ENCODE measurements at places on chromosomes 6 and 20.

DNA sequence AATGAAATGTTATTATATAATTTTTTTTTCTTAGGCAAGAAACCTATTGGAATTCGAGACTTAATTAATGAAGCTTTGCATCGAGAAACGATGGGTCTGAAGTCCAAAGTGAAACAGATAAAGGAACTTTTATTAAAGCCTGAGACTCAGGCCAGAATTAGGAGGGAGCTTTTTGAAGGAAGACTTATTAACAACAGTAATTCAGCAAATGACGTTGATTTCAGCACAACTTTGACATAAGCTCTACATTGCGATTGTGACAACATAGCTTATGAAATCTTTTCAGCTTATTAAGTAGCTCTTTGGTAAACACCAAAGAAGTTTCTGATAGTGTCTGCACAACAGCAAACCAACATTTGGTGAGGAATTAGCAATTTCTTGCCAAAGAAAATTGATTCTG, 147.1 kb downstream of the AKAP7 start:
- no peak for DNase-seq

DNA sequence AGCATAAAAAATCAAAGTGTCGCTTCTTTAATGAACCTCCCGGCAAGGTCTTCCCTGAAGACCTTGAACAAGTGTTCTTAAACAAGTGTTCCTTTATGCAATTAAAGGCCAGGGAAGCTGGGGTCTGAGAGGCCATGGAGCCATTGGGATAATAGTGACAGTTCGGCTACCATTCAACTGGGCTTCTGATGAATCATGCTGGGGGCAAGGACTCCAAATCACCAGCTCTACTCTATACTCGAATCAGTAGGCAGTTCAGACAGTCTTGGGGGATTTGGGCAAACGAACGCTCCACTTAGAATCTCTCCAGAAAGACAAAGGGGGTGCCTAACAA, 34.7 kb upstream of the EZR start:
- DNase-seq: no peak

DNA sequence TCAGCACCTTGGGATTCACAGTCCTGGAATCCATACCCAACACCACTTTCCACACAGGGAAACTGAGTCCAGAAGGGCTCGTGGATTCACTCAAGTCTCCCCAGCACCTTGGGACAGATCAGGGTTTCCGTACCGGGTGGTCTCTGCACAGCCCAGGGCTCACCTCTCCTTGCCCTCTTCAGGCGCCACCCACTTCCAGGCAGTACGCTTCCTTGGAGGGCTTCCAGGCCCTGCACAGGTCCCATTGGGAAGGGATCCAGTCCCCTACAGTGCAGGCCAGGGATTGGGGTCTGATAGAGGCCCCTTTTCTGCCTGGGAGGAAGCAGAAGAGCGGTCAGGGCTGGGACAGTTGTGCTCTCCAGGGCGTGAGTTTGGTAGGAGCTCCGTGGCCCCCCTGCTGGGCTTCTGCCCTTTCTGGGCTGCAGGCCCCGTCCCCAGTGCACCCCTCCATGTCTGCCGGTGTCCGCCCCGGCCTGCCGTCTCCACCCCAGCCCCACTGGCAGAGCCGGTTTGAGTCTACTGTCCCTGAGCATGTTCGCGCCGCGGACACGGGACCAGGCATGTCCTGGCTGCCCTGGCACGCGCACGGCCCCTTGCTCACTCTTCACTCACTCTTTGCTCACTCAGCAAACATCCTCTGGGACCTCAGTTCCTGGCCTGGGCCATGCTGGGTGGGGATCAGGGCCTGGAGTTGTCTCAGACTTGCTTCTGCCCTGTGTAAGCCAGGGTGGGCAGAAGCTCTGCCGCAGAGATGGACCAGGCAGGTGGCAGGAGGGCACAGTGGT, 12.6 kb downstream of the SRC start:
- peak; percentile 50 for DNase-seq

DNA sequence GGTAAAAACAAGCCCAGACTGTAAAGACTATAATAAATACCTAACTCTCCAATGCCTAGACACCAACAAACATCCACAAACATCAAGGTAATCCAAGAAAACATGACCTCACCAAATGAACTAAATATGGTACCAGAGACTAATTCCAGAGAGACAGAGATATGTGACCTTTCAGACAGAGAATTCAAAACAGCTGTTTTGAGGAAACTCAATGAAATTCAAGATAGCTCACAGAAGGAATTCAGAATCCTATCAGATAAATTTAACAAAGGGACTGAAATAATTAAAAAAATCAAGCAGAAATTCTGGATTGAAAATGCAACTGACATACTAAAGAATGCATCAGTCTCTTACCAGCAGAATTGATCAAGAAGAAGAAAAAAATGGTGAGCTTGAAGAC, 26.6 kb downstream of the NCOA6 start:
- DNase-seq: no peak

DNA sequence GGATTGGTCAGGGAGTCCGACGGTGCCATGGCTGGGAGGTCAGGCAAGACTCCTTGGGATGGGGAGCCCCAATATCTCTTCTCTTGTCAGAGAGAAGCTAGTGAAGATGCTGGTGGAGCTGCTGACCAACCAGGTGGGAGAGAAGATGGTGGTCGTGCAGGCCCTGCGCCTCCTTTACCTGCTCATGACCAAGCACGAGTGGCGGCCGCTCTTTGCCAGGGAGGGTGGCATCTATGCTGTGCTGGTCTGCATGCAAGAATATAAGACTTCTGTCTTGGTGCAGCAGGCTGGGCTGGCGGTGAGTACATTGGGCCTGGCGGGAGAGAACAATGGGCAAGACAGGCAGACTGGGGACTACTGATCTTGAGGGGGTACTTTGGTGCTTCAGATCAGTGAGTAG, 10.9 kb downstream of the CUL9 start:
- no peak for DNase-seq

DNA sequence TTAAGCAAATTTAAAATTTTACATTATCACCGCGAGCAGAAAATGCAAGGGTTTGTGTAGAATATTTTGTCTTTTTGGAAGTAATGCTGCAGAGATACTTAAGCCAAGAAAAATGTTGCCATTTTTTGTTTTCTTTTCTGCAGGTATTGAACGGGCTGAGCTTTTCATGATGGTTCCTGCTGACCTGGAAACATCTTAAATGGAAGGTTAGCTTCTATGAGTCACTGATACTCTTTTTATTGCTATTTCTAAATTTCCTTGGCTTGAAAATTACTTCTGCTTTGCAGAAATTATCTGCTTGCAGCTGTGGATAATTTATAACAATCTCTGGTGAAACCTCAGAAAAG, 12.7 kb downstream of the SYTL3 start:
- DNase-seq: no peak

DNA sequence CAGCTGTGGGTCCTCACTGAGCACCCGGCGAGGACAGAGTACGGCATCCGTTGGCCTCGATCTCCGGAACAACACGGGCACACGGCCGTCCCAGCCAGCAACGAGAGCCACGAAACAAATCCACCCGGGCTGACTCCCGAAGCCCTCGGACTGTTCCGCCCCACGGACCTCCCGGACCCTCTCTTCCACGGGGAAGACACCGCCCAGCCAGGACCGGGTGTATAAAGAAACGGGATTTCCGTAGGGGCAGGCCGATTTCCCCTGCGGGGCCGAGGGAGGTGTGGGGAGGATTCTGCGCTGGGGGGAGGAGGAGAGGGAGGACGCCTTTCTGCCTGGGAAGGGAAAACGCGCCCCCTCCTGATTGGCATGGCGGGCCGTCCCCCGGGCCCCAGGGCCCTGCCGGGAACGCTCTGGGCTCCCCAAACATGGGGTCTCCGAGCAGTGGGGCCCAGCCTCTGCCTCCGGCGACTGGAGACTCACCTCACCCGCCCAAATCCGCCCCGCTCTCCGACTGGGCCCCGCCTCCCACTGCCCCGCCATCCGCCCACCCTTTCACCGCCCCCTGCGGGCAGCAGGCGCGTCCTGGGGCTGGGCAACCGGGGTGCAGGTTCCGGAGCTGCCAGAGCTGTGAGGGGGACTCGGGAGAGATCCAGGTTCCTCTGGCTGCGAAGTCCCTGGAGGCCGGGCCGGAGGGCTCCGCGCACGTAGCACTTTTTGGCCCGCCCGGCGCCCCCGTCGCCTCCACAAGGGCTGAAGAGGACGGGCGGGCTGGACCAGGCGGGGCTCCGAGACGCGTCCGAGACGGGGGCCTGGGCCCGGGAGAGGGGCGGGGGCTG, 679 bp upstream of the PPDPF start:
- no peak for DNase-seq

GRCh38 chr20:61803915-61804751, 261.5 kb downstream of the TAF4 start:
- peak; percentile 10 for DNase-seq

- peak; percentile 37 for DNase-seq
Observed at GRCh38 chr6:49980898-49981297, 11.5 kb upstream of the DEFB113 start.

DNA sequence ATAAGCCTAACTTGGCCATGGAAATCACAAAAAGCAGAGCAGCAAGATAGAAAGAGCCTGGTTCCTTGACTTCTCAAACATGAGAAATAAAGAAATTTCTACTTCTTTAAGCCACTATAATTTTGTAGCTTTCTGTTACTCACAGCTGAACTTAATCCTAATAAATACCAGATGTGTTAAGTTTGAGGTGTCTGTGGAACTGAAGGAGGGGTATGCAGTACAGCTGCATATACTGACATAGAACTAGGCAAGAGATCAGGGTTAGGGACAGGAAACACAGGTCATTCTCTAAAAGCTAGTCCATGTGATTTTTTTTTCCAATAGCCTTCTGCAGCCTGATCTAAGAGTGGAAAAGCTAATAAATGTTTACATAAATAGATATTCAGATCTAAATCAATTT, 123.9 kb downstream of the COL12A1 start:
- DNase-seq: peak; percentile 73

DNA sequence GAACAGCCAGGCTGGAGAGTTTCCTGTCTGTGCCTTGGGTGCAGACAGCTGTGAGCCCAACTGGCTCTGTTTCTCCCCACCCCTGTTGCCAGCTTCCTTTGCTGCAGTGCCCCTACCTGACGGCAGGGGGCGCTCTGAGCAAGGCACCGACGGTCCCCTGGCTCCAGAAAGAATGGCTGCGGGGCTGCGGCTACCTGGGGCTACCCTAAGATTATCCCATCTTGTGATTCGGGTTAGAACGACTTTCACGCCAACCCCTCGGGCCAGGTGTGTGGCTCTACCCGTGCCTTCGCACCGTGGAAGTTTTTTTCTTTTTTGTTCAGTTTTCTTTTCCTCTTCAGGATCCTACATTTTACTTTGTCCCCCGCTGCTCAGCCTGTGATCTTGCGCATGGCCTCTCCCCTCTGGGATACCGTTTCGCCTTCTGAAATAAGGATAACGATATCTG, 33.4 kb upstream of the AAR2 start:
- DNase-seq: peak; percentile 31

- DNase-seq: peak; percentile 70
Observed at GRCh38 chr6:52157301-52157941, 28.8 kb upstream of the IL17A start.

DNA sequence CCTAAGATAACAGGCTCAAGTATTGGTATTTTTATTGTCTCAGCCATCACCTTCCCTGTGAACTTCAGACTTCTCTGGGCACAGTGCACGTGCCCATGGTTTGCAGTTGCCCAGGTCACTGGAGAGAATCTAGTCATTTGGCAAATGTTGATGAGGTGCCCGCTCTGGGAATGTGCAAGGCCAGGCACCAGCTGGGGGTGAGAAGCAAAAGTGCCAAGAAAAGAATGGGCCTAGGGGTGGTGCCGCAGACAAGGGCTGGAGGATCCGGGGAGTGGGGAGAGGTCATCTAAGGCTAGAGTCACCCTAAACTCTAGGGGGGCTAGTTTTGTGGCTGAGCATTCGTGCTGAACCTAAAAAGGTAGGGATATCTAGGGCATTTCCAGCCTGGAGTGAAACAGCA, 57.0 kb upstream of the VSTM2L start:
- no peak for DNase-seq

- DNase-seq: no peak
Observed at GRCh38 chr6:617456-618100, 39.3 kb downstream of the HUS1B start.

- no peak for DNase-seq
Observed at GRCh38 chr6:56760842-56761241, 118.2 kb upstream of the DST start.

DNA sequence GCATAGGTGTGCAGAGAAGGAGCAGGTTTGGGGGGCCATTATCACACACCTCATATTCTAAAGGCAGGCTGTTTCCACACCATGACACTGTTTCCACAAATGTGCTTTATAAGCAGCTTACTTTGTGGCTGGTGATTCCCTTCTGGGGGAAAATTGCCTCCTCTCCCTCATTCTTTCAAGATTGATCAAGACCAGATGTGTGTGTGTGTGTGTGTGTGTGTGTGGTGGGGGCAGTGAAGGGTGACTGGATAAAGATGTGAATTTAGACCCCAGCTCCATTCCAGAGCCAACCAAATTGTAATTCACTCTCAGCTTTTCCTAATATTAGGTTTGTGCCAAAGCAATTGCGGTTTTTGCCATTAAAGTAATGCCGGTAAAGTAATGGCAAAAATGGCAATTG, 45.6 kb downstream of the EDN3 start:
- DNase-seq: no peak

GRCh38 chr6:166567107-166567506, 19.4 kb downstream of the RAMACL start:
- DNase-seq: peak; percentile 100

GRCh38 chr6:135254471-135254870, 73.4 kb downstream of the MYB start:
- DNase-seq: no peak

DNA sequence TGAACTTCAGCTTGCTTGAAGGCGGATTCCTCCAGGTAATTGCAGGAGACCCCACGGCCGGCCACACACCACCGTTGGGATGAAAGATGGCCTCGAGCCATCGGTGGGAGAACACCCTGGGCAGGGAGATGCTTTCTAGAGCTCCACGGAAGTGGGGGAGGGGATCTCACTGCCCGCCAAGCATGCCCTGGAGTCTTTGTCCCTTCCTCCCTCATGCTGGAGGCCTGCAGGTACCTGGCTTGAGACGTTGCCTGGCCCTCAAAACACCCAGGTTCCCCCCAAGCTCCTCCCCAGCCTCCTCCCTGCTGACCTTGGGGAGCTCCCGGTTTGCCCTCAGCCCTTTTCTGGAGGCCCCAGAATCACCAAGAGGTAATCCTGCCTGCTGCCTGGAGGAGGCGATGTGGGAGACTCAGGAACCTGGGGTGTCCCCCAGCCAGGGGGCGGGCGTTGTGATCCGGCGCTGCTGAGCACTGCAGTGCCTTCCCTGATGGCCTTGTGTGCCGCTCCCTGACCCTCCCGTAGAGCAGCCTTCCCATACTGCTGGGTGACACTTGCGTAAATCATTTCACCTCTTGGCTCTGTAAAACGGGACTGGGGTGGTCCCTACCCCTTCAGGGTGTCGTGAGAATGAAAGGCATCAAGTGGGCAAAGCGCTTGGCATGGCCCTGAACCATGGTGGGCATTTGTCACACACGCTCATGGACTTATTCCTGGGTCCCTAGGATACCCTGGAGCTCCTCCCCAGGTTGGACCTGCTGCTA, 91.4 kb downstream of the CEBPB start:
- DNase-seq: no peak

- DNase-seq: no peak
Observed at GRCh38 chr6:16354692-16355091, 116.3 kb downstream of the GMPR start.

DNA sequence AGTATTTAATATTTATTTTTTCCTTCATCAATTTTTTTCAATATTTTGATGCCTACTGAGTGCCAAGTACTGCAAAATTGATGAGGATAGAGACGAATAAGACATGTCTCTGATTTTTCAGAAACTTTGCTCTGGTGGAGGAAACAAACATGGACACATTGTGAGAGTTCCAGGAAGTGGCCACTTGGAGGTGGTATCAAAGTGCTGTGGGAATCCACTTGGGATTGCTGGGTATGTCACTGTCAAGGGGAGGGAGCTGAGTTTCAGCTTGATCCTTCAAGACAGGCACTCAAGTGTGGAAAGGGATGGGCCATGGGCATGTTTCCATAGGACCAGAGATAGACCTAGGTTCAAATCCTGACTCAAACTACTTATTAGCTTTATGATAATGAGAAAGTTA, 24.5 kb upstream of the ABCC10 start:
- DNase-seq: no peak
